ENCODE measurements at places on chromosomes 3 and 15. TPM values are rescaled to one million over a fixed set of nuclear protein-coding genes. Genes with fewer than 3 reads are reported as not detected.

Gene TFG
- 48.7 TPM for total RNA-seq

Gene ARL14
- not detected for total RNA-seq

Gene SNX22
- 0.11 TPM for total RNA-seq

Gene DPPA4
- total RNA-seq = not detected

Gene CYP8B1
- total RNA-seq = not detected

Gene POLR2H
- total RNA-seq = 81.6 TPM

Gene C3orf22
- not detected for total RNA-seq

Gene ATP2B2
- total RNA-seq = not detected

Gene ROPN1
- total RNA-seq = not detected

All from dermis lymphatic vessel endothelial cell (primary cell).